ENCODE measurements at places on chromosomes 2 and 18.

DNA sequence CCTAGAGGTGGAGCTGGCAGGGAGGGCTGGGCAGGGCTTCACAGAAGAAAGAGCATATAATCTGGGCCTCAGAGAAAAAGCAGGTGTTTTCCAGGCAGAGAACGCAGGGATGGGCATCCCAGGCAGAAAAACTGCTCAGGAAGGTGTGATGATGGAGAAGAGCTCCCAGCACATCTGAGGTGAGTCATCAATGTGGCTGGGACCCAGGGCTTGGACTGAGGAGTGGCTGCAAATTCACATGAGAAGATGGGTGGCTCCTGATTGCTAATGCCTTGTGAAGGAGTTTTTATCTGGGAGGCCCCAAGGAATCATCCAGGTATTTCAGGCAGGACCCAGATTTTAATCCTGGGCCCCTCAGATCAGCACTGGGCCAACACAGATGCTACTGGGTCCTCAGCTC lies 10.2 kb downstream of the IL1F10 start:
- DNase-seq, result peak; percentile 45
- no peaks in the 10 kb centered on the region for H3K36me3 ChIP-seq
- no peak overlapping the region for H3K27ac ChIP-seq
- H3K27me3 ChIP-seq, result peaks cover 5% of the 10 kb centered on the region
- H3K4me1 ChIP-seq, result no peaks in the 10 kb centered on the region
- no peak overlapping the region for H3K4me3 ChIP-seq

DNA sequence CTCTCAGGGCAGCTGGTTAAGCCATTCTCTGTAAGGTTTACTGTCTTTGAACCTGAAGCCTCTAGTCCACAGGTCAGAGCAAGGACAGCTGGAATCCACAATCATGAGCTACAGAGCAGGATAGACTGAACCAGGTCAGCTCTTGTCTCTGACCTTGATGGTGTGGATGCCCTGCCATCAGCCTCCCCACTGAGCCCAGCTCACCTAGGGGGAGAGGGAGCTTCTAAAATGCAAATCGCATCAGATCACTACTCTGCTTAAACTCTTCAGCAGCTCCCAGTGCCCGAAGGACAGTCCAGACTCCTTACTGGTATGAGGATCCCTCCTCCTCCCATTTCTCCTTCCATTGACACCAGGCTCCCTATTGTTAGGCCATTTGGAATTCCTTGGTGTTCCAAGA lies 255.3 kb upstream of the CCDC68 start:
- H3K27ac ChIP-seq, result no peak overlapping the region
- DNase-seq, result no peak
- no peak overlapping the region for H3K4me3 ChIP-seq
- no peaks in the 10 kb centered on the region for H3K27me3 ChIP-seq
- no peaks in the 10 kb centered on the region for H3K36me3 ChIP-seq

DNA sequence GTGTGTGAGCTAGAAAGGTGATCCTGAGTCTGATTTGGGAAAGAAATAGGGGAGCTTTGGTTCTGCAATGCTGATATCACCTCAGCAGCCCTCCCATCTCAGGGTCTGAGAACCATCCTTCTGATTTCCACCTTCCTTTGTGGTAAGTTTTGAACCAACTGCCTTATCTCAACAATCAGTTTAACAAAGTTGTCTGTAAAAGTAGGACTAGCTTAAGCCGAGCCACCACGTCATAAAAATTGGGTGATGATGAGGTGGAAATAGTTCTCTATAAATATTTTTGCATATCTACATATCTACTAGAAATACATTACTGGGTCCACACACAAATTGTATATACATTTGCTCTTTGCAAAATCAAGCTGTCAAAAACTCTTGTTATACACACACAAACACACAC lies 1.1 kb downstream of the SULT1C4 start:
- H3K4me3 ChIP-seq, result no peak overlapping the region
- no peaks in the 10 kb centered on the region for H3K27me3 ChIP-seq
- no peaks in the 10 kb centered on the region for H3K36me3 ChIP-seq
- H3K27ac ChIP-seq, result no peak overlapping the region
- DNase-seq, result no peak

GRCh38 chr18:75638776-75639471 lies 211.4 kb upstream of the SMIM21 start:
- peak; percentile 62 for DNase-seq
- H3K4me1 ChIP-seq, result peaks cover 3% of the 10 kb centered on the region
- H3K27me3 ChIP-seq, result no peaks in the 10 kb centered on the region
- H3K36me3 ChIP-seq, result no peaks in the 10 kb centered on the region

- no peak overlapping the region for H3K4me3 ChIP-seq
- no peak for DNase-seq
- H3K27ac ChIP-seq, result no peak overlapping the region
Measured at GRCh38 chr18:32040936-32041335, 22.3 kb downstream of the RNF125 start.

DNA sequence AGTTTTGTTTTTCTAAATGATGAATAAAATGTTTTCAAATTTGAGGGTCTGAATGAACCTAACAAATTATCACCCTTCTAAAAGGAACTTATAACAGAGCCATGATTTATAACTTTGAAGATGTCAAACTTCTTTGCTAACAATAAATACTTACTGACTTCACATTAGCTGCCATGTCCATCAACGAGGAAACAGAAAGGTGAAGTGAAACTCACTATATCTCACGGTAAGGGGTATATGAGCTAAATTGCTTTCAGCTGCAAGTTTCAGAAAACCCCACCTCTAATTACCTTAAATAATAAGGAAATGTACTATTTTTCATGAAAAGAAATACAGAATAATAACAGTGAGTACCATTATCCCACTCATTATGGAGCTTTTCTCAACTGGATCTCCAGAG lies 350.8 kb upstream of the NT5C1B start:
- no peaks in the 10 kb centered on the region for H3K4me1 ChIP-seq
- no peaks in the 10 kb centered on the region for H3K27me3 ChIP-seq
- H3K4me3 ChIP-seq, result no peak overlapping the region
- no peak overlapping the region for H3K27ac ChIP-seq
- no peaks in the 10 kb centered on the region for H3K36me3 ChIP-seq

GRCh38 chr2:2660789-2661355 lies 329.8 kb upstream of the MYT1L start:
- H3K4me3 ChIP-seq, result no peak overlapping the region
- H3K4me1 ChIP-seq, result no peaks in the 10 kb centered on the region
- no peak for DNase-seq
- H3K36me3 ChIP-seq, result no peaks in the 10 kb centered on the region
- no peaks in the 10 kb centered on the region for H3K27me3 ChIP-seq

DNA sequence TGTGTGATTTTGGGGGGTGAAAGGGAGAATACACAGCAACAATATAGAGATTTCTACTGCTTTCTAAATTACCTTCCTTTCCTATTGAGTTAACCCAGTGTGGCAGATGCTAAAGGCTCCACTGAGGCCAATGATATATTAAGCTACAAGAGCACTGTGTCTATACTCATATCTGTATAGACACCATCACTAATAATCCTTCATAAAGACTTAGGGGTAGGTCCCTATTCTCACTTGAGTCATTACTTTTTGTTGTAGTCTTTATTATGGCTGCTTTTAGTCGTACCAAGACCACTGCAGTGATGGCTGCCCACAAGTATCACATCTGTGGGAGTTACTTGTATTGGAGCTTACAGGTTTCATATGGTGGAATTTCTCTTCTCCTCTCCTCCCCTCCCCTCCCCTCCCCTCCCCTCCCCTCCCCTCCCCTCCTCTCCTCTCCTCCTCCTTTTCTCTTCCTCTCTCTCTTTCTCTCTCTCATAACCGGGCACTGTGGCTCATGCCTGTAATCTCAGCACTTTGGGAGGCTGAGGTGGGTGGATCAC lies 637.6 kb downstream of the ADCYAP1 start:
- no peaks in the 10 kb centered on the region for H3K4me1 ChIP-seq
- no peak overlapping the region for H3K4me3 ChIP-seq
- no peak overlapping the region for H3K27ac ChIP-seq
- no peaks in the 10 kb centered on the region for H3K36me3 ChIP-seq
- H3K27me3 ChIP-seq, result no peaks in the 10 kb centered on the region

GRCh38 chr2:168114040-168114439 lies 133.4 kb downstream of the STK39 start:
- H3K4me3 ChIP-seq, result no peak overlapping the region
- no peaks in the 10 kb centered on the region for H3K27me3 ChIP-seq
- no peak overlapping the region for H3K27ac ChIP-seq

GRCh38 chr18:59696311-59697235 lies 650 bp downstream of the CCBE1 start:
- H3K4me3 ChIP-seq, result peak overlapping the region; percentile 88
- DNase-seq, result peak; percentile 65
- H3K36me3 ChIP-seq, result peaks cover 2% of the 10 kb centered on the region
- H3K4me1 ChIP-seq, result peaks cover 7% of the 10 kb centered on the region

DNA sequence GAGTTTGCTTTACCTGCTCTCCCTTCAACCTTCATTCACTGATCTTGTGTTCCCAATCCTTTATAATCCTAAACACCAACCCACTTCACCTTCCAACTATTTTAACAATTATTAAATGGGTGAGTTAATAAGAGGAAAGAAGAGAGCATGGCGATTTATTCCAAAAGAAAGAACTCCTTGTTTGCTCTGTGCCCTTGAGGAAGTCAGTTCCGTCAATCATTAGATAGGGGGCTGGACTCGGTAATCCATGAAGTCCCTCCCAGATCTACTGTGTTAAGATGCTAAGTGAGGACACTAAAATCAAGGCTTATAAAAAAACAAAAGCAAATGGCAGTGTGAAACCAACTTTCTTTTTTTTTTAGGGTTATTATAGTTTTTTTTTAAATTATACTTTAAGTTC lies 589.9 kb downstream of the XIRP2 start:
- H3K27me3 ChIP-seq, result no peaks in the 10 kb centered on the region
- no peaks in the 10 kb centered on the region for H3K4me1 ChIP-seq
- no peak overlapping the region for H3K4me3 ChIP-seq
- H3K36me3 ChIP-seq, result no peaks in the 10 kb centered on the region

GRCh38 chr2:207333599-207334300 lies 168.0 kb upstream of the KLF7 start:
- no peak for DNase-seq
- no peaks in the 10 kb centered on the region for H3K27me3 ChIP-seq
- H3K4me1 ChIP-seq, result peaks cover 17% of the 10 kb centered on the region
- no peaks in the 10 kb centered on the region for H3K36me3 ChIP-seq

- H3K4me3 ChIP-seq, result no peak overlapping the region
- H3K4me1 ChIP-seq, result no peaks in the 10 kb centered on the region
- no peaks in the 10 kb centered on the region for H3K27me3 ChIP-seq
- no peak overlapping the region for H3K27ac ChIP-seq
Measured at GRCh38 chr2:99397266-99397920, 60.2 kb downstream of the EIF5B start.

- H3K4me3 ChIP-seq, result no peak overlapping the region
- H3K36me3 ChIP-seq, result no peaks in the 10 kb centered on the region
- DNase-seq, result peak; percentile 50
- H3K27me3 ChIP-seq, result no peaks in the 10 kb centered on the region
- H3K4me1 ChIP-seq, result no peaks in the 10 kb centered on the region
Measured at GRCh38 chr18:6406075-6406909, 8.4 kb downstream of the L3MBTL4 start.

GRCh38 chr2:181126311-181126868 lies 146.0 kb downstream of the UBE2E3 start:
- H3K27ac ChIP-seq, result no peak overlapping the region
- no peaks in the 10 kb centered on the region for H3K4me1 ChIP-seq
- H3K27me3 ChIP-seq, result no peaks in the 10 kb centered on the region
- H3K36me3 ChIP-seq, result no peaks in the 10 kb centered on the region
- no peak for DNase-seq

DNA sequence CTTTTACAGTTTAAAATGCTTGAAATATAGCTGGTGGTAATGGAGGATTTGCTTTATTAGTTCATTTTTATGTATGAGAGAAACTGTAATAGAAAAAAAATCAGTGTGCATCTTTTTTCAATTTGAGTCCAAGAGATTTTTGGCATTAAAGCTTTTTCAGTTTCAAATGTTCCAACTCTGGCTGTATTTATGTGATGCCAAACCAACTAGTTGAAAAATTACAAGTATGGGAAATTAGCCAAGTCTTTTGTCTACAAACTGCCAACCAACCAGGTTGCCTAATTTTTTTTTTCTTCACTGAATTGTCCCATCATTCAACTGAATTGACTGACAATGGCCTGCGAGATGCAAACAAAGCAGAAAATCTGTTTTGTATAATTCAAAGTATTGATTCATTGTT lies 95.7 kb downstream of the ICOS start:
- H3K36me3 ChIP-seq, result no peaks in the 10 kb centered on the region
- no peaks in the 10 kb centered on the region for H3K27me3 ChIP-seq

DNA sequence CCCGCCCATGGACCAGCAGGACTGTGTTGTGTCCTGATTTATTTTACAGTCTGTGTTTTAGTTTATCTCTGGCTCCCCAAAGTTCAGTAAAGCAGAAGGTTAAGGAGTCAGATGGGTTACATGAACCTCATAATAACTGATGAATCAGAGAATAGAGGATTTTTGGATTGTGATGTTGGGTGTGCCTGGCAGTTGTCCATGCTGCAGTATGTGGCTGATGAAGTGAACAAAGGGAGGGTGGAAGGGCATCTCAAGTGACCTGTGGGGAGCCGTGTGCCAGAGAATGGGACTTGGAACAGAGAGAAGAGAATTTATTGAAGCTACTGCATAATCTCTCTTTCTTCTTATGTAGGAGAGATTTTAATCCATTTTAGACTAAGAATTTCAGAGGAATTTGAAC lies 145.5 kb downstream of the MAP4K4 start:
- peaks cover 17% of the 10 kb centered on the region for H3K4me1 ChIP-seq
- H3K36me3 ChIP-seq, result peaks cover 9% of the 10 kb centered on the region
- H3K27me3 ChIP-seq, result no peaks in the 10 kb centered on the region
- no peak overlapping the region for H3K4me3 ChIP-seq
- peak overlapping the region; percentile 51 for H3K27ac ChIP-seq
